ENCODE measurements at places on chromosomes 13 and 19.

GRCh38 chr13:60397704-60398378, 821 bp downstream of the TDRD3 start:
- DNase-seq: peak; percentile 90

DNA sequence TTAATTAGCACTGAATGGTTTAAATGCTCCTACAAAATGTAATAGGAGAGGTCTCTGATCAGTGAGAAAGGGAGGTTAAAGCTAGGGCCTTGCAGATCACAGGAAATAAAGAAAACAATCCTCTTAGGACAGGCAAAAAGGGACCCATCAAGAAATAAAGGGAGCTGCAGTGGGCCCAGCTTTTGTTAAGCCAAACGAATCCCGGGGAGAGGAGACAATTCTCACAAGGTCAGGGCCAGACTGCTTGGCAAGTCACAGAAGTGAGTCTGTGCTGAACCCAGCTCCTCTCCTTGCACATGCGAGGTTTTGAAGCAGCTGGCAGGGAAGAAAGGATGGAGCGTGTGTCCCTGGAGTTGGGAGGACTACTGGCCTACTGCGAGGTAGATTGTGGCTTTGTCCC, 285.8 kb downstream of the COG6 start:
- no peak for DNase-seq

GRCh38 chr19:57192993-57193392, 1.7 kb downstream of the ZNF264 start:
- no peak for DNase-seq

GRCh38 chr13:100214886-100215285, 126.0 kb downstream of the PCCA start:
- no peak for DNase-seq

DNA sequence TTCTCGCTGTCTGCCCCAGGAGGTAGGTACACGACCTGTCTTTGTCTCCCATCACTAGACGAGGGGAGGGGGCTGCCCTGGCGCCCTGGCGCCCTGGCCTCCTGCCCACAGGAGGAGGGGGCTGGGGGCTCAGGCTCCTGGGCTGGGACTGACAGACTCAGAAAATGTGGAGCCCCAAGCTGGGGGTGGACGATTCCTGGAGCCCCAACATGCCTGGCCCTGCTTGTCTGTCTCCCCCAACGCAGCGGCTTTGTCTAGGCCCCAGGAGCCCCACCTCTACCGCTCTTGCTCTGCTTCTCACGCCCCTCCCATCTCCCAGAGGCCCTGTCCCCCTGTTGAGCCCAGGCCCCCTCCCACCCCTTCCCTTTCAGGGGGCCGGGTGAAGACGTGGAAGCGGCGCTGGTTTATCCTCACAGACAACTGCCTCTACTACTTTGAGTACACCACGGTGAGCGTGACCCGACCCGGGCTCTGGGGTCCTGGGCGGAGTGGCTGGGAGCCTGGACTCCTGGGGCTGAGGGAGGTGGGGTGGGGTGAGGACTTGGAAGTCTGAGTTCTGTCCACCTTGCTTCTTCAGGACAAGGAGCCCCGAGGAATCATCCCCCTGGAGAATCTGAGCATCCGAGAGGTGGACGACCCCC, 8.6 kb downstream of the CYTH2 start:
- no peak for DNase-seq

- DNase-seq: no peak
These were observed 10.2 kb downstream of the ZNF653 start for GRCh38 chr19:11495481-11495880.

GRCh38 chr19:2180114-2180513, 16.4 kb downstream of the DOT1L start:
- no peak for DNase-seq

GRCh38 chr13:95623141-95623540, 21.4 kb downstream of the DZIP1 start:
- DNase-seq: no peak

DNA sequence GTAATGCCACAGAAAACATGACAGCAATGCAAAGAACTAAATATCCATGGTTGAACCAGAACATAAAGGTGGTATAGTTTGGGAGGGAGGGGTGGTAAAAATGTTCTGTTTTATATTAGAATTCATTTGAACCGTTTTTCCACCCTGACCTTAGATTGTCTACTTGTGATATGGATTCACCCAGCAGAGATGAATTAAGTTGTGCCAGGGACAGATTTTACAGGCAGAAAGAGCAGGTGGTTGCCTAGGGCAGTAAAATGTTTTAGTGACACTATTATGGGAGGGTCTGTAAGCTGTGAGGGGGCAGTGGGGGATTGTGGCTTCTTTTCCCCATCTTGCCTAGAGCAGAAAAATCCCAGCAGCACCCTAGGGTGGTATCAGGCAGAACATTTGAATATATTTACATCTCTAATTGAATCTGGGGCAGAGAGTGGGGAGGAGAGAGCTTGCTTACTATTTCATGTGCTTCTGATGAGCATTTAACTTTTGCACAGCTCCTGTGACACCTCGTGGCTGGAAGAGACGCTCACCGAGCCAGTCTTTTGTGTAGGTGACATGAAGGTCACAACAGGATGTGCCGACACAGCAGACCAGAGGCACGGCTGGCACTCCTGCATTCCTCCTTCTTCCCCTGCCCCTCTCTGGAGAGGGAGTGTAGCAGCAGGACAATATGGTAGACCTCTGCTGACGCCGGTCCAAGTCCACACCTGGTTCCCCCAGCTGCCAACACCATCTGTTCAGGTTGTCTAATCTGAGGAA, 452.3 kb downstream of the IRS2 start:
- DNase-seq: no peak

GRCh38 chr13:30978981-30979956, 46.8 kb downstream of the TEX26 start:
- DNase-seq: peak; percentile 68

- no peak for DNase-seq
These were observed 270.0 kb downstream of the KCNRG start for GRCh38 chr13:50285283-50285682.

DNA sequence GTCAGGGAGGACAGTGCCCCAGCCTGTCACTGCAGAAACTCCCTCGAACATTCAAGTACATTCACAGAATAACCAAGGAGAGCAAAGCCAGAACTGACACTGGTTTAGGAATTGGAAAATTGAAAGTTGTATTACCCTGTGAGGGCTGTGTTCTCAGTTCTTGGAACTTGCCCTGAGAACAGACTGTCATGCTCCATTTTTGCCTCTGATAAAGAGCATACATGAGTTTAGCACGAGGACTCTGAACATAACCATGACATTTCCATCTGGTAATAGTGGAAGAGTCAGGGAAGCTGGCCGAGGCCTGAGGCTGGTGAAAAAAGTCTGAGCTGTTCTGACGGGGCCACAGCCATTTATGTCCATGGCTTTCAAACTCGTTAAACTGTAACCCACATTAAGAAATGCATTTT, 15.2 kb upstream of the SLC25A30 start:
- no peak for DNase-seq

GRCh38 chr19:49432141-49433073, 7.2 kb downstream of the GFY start:
- DNase-seq: no peak

DNA sequence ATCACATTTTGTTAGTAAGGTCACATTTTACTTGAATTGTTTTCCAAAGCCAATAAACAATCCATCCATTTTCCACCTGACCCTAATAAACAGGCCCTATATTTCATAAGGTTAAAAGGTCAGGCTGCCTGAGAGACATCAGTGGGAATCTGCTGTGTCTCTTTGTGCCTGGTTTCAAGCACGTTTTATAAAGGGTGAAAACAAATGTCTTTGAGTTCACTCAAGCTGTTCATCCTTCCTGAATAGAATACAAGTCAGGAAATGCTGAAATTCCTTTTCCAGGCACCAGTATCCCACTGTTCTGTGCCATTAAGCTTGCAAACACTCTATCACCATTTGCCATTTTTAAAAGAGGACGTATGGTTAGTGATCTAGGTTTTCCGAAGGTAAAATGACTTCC, 67.5 kb upstream of the SPATA13 start:
- DNase-seq: no peak

GRCh38 chr13:79782541-79783205, 301.7 kb downstream of the NDFIP2 start:
- DNase-seq: peak; percentile 73

DNA sequence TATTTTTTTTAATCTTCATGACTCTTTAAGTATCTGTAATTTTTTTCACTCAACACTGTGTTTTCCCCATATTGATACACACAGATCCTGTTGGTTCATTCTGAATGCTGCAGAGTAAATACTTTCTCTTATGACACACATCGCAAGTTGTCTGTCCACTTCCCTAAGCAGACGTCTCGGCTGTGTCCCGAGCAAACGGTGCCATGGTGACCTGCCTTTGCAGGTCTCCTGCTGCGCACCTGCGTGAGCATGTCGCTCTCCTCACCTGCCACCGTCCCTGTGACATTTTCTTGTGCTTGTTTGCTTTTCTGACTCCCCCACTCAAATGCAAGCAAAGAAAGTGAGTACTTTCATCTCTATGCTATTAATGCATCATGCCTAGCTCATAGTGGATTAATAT, 57.8 kb downstream of the CCDC70 start:
- peak; percentile 37 for DNase-seq

DNA sequence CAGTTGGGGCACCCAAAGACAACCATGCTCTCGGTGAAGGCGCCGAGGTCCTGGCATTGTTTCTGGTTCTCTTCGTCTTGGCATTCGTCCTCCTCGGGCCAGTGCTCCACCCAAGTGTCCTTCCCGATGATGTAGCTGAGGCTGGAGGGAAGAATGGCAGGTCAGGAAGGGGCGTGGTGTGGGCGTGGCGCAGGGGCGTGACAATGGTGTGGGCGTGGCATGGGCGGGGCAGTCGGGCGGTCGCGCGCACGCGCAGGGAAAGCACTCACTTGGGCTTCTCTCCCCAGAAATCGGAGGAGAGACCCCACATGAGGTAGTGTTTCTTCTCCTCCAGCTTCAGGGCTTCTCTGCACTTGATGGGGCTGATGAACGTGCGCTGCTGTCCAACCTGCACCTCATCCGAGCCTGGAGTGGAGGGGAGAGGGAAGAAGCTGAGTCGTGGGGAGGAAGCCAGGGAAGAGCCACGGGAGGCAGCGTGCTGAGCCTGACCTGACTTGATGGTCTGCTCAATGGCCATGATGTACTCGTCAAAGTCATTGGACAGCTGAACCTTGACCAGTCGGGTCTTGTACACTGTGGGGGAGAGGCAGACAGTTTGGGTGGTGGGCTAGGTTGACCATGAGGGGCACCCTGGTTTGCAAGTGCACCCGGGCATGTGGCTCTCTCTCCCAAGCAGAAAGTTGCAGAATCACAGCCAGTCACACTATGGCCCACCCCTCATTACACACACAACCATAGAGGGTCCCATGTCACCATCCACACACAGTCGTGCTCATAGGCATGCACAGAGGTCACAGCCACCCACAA, 8.1 kb upstream of the TNFSF14 start:
- no peak for DNase-seq

GRCh38 chr13:103299079-103299478, 232.9 kb upstream of the SLC10A2 start:
- peak; percentile 71 for DNase-seq

- DNase-seq: no peak
These were observed 5.2 kb downstream of the TRIP10 start for GRCh38 chr19:6744381-6745301.

DNA sequence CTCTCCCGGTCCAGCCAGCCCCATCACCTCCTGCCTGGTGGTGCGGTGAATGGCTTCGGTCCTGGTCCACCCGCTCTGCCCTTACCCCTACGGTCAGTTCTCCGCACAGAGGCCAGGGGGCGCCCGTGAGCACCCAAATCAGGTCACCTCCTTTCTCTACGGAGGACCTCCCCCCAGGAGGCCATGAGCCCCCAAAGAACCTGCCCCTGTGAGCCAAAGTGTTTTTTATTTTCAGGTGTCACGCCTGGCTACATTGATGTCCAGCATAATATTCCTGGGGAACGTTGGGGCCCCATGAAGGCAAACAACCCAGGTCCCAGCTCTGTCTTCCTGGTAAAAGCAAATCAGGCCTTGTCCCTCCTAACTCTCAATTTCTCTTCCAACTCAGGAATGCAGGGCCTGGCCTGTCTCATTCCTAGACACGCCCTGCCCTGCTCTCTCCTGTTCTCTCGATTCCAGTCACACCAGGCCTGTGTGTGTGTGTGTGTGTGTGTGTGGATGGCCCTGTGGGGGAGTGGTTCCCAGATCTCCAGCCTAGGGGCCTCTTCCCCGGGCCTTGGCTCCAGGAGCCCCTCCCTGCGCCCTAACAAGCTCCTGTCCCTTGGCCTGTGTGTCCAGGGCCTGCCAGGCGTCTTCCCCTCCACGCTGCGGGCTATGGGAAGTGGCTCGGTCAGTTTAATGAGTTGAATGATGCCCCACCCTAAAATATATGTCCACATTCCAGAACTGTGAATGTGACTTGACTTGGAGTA, 9.7 kb upstream of the GIPC1 start:
- peak; percentile 66 for DNase-seq

- no peak for DNase-seq
These were observed 4.2 kb upstream of the RASA3 start for GRCh38 chr13:114136576-114136975.

DNA sequence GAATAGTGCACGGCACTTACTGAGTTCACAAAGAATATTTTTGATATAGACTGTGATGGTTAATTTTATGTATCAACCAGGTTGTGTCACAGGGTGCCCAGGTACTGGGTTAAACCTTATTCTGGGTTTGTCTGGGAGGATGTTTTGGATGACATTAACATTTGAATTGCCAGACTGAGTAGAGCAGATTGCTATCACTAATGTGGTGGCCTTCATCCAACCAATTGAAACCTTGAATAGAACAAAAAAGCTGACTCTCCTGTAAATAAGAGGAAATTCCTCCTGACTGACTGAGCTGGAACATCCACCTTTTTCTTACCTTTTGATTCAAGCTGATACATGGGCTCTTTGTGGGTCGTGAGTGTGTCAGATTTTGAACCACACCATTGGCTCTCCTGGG, 1424.4 kb upstream of the MIR17HG start:
- DNase-seq: no peak

DNA sequence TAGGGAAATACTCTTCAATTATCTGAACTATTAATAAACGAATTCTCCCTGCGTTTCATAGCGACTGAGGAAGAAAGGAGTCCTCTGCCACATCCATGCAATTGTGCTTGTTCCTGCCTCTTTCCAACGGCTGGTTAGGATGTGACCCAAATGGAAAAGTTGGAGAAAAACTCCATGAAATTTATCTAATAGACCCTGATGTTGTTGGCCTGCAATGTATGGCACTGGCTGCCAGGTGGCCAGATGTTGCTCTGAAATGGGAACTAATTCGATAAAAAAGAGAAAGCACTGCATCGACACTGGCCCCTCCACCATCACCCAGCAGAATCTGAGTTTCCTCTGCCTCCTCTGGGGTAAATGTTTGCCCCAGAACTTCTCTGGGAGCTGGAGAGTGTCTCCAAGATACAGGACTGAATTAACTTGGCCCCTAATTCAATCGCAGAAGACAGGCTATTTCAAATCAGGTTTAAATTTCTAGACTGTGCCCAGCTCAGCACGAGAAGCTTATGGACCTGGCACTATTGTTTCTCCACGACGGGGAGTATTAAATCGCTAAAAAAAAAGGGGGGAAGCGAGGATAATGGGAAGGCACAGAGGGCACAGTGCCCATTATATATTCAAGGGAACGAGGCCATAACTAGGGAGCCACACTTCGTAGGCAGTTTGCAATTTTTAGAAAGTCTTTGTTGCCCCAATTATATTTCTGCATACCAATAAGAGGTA, 103.9 kb downstream of the ZIC5 start:
- DNase-seq: peak; percentile 78

Data from NCI-H69 (cell line).